ENCODE measurements at places on chromosomes 1 and 21.

- peak; percentile 47 for DNase-seq
These were observed 11.1 kb downstream of the ADPRS start for GRCh38 chr1:36099681-36100341.

DNA sequence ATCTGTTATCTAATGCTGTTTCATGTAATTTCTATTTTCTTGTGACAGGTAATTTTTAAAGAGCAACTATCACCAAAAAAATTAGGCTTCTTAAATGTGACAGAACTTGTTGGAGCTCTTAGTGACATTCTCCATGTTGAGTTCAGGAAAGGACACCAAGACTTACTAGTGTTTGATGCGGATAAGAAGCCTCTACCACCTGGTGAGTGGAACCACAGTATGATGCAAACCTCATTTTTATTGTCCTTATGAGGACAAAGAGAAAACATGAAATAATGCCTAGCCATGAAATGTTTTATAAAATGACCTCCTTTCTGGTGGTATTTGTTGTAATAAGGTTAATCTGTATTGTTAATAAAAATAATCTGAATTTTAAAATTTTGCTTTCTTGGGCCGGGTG, 39.1 kb downstream of the TDRD5 start:
- no peak for DNase-seq

DNA sequence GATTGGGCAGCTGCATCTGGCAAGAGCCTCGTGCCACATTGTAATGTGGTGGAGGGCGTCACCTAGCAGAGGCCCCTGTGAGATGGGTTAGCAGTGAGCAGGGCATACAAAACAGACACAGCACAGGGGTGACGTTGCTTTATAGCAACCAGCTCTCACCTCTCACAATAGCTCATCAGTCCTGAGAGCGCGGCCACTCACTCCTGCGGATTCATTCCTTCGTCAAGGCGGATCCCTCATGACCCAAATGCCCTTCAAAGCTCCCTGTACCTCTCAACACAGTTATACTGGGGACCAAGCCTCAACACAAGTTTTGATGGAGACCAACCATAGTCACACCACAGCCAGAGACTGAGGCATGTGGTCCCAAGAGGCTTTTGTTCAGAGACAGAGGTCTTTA, 22.9 kb downstream of the SLC37A1 start:
- no peak for DNase-seq

GRCh38 chr1:171913385-171913784, 72.1 kb downstream of the DNM3 start:
- no peak for DNase-seq

- peak; percentile 30 for DNase-seq
These were observed 98.0 kb downstream of the WDR4 start for GRCh38 chr21:42781150-42781970.

DNA sequence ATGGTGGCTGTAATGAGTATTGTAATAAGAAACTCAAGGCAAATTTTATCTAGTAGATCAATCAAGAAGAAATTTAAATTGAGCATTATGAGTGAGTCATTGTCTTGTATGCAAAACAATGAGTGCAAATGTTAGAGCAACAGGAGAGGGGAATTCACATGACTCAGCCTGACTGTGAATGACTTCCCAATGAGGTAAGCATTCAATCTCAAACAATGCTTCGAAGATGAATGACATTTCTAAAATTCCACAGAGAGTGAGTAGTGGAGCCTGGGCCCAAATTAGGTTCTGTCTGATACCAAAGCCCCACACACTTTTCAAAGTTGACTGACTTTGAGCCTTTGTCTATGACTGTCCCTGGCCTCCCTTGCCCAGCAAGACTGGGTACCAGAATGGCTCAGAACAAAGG, 738.0 kb downstream of the PTPRU start:
- no peak for DNase-seq

GRCh38 chr21:41373253-41373652, 11.4 kb downstream of the MX2 start:
- no peak for DNase-seq

- no peak for DNase-seq
These were observed 40.2 kb upstream of the NHLH2 start for GRCh38 chr1:115880981-115881672.

DNA sequence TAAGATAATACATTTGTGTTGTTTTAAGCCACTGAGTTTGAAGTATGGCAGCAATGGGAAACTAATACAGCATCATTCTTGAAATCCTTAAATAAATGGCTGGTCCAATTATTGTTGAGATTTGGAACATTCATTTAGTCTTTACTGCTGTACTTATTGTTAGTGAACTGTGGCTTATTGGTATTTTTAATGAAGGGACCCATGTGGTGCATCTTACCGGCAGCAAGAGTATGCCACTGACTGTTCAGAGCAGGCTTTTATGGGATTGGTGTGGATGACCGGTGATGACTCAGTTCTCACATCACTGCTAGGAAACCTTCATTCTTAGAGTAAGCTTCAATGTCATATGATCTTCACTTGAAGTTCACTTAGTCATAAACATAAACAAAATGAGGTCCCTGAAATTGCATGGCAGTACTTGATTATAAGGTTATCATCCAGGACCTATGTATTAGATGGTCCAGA, 31.5 kb downstream of the PRKAA2 start:
- no peak for DNase-seq

DNA sequence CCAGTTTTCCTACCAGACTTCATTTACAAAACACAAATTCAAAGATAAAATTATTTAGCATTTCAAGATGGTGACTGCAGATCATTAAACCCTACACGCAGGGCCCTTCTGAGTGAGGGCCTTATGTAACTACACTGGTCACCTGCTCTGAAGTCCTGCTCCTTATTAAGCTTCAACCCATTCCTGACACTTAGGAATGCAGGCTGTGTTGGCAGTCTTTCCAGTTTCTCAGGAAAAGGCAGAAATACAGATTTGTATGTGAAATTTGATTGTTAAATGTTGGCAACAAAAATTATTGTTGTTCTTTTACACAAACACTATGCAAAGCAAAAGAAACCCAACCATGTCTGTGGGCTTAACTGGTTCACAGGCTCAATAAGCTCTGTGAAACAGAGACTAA, 25.8 kb upstream of the BCAS2 start:
- no peak for DNase-seq

GRCh38 chr1:226882631-226883409, 12.4 kb downstream of the PSEN2 start:
- DNase-seq: no peak

- DNase-seq: no peak
These were observed 146.4 kb upstream of the LRRC7 start for GRCh38 chr1:69421286-69421685.

GRCh38 chr1:118997225-118997624, 9.1 kb upstream of the TBX15 start:
- DNase-seq: no peak

DNA sequence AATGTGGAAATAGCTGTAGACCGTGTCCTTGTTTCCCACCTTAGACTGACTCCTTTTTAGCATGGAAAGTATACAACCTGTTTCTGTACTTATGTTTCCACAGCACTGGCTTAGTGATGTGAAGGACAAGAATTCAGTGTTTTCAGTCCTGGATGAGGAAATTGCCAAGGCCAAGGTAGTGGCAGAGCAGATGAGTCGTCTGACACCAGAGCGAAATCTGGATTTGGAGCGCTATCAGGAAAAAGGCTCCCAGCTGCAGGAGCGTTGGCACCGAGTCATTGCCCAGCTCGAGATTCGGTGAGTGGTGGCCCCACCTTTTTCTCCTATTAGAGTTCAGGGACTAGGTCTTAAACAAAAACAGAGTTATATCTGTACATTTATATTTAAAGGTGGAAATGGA, 112.6 kb downstream of the MACF1 start:
- no peak for DNase-seq

GRCh38 chr1:44721485-44722361, 9.2 kb downstream of the RNU5D-1 start:
- DNase-seq: peak; percentile 94

DNA sequence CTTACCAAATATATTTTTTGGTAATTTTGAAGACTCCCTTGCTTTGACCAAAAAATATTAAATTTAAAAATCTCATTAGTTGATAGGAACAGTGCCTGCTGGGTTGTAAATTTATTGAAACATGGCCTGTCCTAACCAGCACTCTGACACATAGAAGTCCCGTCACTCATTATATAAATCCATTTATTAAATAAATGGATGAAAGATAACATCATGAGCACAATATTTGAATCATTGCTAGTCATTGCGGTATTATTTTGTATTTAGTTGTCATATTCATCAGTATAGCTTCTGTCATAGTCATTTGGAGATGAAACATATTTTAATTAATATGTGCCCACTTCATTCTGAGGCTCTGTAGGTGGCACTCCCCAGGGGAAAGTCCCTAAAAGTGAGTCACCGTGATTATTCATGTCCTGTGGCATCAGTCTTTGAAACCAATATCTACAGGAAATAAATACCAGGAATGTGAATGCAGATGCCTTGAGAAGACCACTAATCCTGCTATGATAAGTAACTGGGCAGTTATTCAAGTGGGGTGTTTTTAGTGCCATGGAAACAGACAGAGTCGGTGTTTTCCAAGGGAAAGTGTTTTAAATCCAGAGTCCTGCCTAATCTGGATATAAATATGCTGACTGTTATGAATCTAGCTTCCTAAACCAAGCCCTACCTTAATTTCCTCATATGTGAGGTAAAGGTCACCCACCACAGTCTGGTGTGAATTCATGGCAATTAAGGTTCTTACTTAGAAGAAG, 302.0 kb downstream of the DUSP10 start:
- DNase-seq: no peak

DNA sequence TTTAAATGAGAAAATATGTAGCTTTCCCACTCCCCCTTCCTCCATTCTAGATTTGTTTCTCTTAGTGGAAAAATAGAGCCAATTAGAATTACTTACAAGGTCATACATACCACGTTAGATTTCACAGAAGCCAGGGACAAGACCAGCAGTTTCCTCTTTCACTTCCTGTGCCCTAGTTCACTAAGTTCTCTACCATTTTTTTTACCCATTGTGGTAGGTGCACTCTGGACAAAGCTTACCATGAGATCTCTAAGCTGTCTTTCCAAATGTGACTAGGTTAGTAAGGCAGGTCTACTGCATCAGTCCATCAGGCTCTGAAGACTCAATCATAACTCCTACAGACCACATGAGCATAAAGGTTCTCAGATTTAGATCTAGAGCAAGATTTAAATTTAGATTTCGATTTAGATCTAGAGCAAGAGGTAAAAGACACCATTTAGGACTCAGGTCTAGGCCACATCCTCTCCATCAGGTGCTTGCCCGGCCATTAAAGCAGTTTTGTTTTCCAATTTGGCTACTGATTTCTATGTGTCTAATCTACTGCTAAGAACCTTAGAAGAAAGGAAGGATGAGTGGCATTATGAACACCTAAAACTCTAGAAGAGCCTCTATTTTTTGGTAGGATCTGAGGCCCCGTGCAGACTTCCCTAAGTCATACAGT, 235.3 kb downstream of the FAF1 start:
- no peak for DNase-seq

GRCh38 chr1:165855010-165855838, 27.8 kb downstream of the UCK2 start:
- no peak for DNase-seq

Data from NCI-H2227 treated with DMSO at 0.1 percent for 48 hours (cell line).